Stimulated activated CD4-positive, alpha-beta T cell treated with anti-CD3 and anti-CD28 coated beads, Interleukin-2, amount 100 ng/mL, for 4 hours (primary cell): ENCODE measurements at places on chromosomes 12 and 14.

GRCh38 chr12:120592121-120593049 lies 11.2 kb upstream of the POP5 start:
- DNase-seq: no peak

DNA sequence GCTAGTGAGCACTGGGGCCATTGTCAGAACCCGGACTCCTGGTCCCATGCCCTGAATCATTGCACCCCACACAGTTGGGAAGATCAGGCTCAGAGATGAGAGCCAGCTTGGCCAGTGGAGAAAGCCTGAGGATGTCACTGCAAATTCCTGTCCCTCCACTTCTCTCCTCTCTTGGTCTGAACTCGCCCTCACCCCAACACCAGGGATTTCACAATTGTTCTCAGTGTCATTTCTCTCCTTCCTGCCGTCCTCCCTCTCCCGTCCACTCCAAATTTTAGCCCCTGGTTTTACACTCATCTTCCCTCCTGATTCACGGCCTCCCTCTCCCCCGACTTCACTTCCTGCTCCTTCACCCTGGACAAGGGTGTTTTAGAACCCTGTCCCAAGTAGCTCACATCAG lies 11.1 kb downstream of the KRT75 start:
- DNase-seq: no peak

GRCh38 chr12:73529954-73530353 lies 1007.7 kb upstream of the ATXN7L3B start:
- no peak for DNase-seq

- peak; percentile 7 for DNase-seq
Measured at GRCh38 chr12:4421590-4422031, 24.0 kb downstream of the FGF6 start.

DNA sequence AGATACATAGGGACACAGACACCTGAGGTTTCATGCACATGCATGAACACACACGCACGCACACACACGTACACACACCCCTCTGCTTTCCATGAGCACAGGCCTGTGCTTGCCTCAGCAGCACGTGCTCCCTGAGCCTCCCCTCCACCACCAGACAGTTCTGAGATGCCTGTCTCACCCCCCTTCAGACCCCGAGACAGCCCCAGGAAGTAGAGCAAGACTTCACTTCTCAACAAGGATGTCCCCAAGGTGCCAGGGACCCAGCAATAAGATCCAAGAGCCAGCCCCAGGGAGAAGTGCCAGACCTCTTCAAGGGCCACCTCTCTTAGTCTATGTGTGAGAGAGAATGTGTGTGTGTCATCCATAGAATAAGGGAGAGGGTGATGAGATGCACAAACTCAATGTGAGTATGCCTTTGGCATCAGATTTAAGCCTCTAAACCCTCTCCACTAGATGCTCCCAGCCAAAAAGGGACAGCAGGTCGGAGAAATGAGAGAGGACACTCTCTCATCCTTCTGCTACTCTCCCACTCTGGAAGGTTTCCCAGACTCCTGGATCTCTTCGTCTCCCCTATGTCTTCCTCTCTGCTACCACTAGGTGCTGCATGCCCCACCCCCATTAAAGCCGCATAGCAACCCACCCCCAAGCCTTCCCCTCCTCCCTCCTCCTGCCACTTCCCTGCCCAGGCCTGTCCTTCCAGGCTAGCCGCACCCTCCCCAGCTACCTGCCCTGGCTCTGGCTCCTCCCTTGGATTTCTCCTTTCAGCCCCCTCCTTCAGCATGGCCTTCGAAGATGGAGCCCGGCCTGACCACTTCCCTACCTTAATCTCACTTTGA lies 7.7 kb downstream of the RARG start:
- no peak for DNase-seq

DNA sequence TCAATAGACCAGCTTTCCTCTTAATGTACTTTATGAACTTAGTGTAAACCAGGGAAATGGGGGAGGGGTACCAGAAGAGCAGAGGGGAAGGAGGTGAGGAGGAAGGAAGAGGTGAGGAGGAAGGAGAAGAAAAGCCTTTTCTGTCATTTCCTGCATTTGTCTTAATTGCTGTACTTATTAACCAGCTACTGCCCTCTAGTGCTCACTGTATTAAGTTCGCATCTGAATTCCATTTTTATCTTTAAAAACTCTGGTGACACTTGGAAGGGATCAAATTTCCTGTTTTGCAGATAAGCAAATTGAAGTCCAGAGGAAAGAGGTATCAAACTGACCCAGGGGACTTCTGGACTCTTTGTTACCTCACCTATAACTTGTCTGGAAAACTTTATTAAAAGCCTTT lies 22.2 kb downstream of the MANSC1 start:
- no peak for DNase-seq

DNA sequence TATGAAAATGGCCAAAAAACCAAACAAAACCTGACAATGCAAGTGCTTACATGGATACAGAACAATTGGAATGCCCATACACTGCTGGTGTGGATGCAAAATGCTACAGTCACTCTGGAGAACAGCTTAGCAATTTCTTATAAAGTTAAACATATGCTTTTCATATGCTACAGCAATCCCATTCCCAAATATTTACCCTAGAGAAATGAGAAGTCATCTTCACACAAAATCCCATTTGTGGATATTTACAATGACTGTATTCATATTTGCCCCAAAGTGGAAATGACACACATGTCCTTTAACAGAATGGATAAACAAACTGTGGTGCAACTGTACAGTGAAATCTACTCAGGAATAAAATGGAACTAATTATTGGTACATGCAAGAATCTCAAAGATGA lies 20.4 kb downstream of the SAV1 start:
- DNase-seq: no peak

DNA sequence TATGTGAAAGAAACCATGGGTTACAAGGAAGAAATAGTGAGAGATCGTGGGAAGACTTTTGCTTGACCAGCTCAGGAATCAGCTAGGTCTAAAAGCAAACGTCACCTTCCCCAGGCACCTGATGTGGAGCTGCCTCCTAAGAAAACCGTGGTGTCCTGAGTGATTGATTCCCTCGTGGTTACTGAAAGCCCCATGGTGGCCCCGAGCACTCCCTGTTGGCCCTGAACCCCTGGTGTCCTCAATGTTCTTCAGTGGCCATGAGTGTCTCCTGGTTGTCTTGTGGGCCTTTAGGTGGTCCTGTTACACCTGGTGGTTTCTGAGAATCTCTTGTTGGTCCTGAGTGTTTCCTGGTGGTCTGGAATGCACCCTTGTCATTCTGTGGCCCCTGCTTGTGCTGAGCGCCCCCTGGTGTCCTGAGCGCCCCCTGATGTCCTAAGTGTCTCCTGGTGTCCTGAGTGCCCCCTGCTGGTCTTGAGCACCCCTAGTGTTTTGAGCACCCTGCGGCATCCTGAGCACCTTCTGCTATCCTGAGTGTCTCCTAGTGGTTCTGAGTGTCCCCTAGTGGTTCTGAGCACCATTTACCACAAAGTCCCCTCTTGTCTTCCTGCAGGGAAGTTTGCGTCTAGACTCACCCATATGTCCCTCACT lies 518.7 kb downstream of the TMEM121 start:
- peak; percentile 81 for DNase-seq

- no peak for DNase-seq
Measured at GRCh38 chr12:26158078-26158764, 33.4 kb upstream of the BHLHE41 start.

GRCh38 chr14:77322250-77322902 lies 1.5 kb downstream of the GSTZ1 start:
- no peak for DNase-seq
